ENCODE measurements at places on chromosomes 7 and 10. TPM values are rescaled to one million over a fixed set of nuclear protein-coding genes. Genes with fewer than 3 reads are reported as not detected.

SEC31B gene
- polyA plus RNA-seq: 7.7 TPM

MMP21 gene
- polyA plus RNA-seq: 0.22 TPM

C10orf143 gene
- 3.0 TPM for polyA plus RNA-seq

CYP2C8 gene
- 2.2 TPM for polyA plus RNA-seq

KEL gene
- polyA plus RNA-seq: 12.7 TPM

NUTM2D gene
- polyA plus RNA-seq: 0.42 TPM
